ENCODE measurements at places on chromosomes 12 and 14.

GRCh38 chr12:92462049-92462448 is 240.7 kb upstream of the PLEKHG7 start:
- DNase-seq: no peak

DNA sequence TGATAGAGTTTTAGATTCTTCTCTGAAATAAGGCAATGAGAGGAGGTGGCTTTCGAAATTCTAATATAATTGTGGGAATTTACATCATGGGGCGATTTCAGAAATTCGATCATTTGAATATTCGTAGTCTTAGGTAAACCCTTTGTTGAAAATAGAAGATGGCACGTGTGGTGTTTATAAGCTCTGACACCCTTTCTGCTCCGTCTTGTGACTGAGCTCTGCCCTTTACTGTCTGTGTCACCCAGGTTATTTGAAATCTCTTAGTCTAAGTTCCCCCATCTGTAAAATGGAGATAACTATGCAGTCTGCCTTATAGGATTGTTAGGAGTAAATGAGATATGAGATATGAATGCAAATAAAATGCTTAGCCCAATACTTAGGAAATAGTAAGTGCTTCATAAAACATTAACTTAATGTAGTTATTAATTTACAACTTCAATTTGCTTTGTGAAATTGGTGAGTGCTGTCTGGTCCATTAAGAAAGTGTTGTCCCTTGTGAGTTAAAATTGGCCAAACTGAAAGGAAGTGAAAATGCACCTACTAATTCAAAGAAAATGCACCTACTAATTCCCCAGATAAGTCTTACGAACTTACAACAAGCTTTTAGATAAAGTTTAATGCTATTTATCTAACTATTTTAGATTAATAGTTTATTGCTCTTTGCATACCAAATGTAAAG is 1.5 kb downstream of the BMAL2 start:
- DNase-seq: no peak

DNA sequence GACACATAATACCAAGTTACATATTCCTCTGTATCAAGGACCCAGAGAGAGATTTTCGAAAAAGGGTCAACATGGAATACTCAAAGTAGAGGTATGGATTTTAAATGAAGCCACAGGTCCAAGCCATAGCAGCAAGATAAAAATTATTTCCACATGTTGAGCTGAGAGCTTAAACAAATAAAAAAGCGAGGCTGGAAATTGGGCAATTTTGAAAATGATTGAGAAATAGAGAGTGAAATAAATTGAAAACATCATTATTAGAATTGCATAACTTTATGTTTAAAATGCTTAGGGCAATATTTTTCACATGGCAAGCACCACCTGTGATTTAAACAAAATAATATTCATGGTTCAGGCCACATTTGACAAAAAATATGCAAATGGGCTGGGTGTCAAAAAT is 1251.0 kb upstream of the USP15 start:
- no peak for DNase-seq

- DNase-seq: no peak
Measured at GRCh38 chr12:121576851-121577391, 3.9 kb downstream of the KDM2B start.
